GM23248 (cell line): ENCODE measurements at places on chromosomes 4 and X. TPM values are rescaled to one million over a fixed set of nuclear protein-coding genes. Genes with fewer than 3 reads are reported as not detected.

Gene HSD17B13
- not detected in 2 replicates for polyA plus RNA-seq

Gene HSFX4
- polyA plus RNA-seq: not detected in 2 replicates

Gene COPS4
- polyA plus RNA-seq: 67.0 and 74.0 TPM in 2 replicates

- DNase-seq: no peak
Observed at GRCh38 chrX:119672426-119672825, 20.5 kb downstream of the SEPTIN6 start.

GRCh38 chrX:129523079-129523911 lies at the start of gene SMARCA1:
SMARCA1 (minus strand) TSS chrX:129523490; CDS start chrX:129523370, 120 bp downstream.
- peak; percentile 43 for DNase-seq

DNA sequence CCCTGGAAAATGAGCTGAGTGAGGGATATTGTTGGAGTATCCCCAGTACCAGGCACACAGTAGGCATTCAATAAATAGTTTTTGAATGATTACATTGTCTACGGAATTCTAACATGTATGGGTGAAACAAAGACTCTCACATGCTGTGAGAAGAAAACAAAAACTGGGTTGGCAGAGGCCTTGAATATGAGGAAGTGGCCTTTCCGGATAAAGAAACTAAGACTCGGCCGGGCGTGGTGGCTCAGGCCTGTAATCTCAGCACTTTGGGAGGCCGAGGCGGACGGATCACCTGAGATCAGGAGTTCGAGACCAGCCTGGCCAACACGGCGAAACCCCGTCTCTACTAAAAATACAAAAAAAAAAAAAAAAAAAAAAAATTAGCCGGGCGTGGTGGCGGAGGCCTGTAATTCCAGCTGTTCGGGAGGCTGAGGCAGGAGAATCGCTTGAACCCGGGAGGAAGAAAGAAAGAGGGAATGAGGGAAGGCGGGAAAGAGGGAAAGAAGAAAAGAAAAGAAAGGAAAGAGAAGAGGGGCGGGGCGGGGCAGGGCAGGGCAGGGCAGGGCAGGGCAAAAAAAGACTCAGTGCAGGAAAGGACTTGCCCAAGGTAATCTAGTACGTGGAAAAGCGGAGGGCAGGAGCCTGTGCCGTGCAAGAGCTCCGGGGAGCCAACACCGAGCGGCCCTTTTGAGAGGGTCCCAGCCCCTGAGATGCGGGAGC lies 689 bp upstream of the TMA16 start:
- peak; percentile 4 for DNase-seq

GRCh38 chr4:134636338-134637051 lies 434.9 kb upstream of the PABPC4L start:
- DNase-seq: no peak
